ENCODE measurements at places on chromosomes 6 and 20.

DNA sequence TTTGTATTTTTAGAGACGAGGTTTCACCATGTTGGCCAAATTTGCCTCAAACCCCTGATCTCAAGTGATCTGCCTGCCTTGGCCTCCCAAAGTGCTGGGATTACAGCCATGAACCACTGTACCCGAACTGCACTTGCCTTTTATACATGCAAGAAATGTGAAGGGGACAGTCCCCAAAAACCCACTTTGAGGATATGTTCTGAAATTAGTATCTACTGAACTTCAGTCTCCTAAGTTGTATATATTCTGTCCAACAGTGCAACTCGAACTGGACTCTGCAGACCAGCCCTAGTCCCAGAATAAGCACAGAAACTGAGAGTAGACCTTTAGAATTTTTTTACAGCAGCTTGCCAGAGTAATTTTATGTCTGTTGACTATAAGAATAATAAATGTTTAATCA is 28.5 kb downstream of the BACH2 start:
- no peak for DNase-seq

- no peak for DNase-seq
Observed at GRCh38 chr6:140354296-140354695, 979.8 kb upstream of the CITED2 start.

DNA sequence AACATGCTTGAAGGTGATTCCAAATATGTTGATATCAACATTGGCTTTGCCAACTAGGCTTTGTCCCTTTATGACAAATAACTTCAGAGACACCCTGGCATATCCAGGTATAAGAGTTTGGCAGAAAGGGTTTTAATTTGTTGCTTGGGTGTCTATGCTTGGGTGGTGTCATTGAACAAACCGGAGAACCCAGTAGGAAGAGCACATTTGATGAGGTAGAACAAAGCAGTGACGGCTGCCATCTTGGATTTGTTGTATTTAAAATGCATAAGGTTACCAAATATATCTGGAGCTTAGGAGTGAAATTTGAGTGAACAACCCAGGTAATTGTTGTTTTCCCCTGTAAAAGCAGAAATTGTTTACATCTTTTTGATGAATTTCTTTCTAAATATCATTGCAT is 503.7 kb upstream of the JARID2 start:
- DNase-seq, result no peak

- DNase-seq, result no peak
Observed at GRCh38 chr6:11258260-11259237, 26.1 kb upstream of the NEDD9 start.

GRCh38 chr6:44028789-44029310 is 98.4 kb downstream of the MRPL14 start:
- no peak for DNase-seq

DNA sequence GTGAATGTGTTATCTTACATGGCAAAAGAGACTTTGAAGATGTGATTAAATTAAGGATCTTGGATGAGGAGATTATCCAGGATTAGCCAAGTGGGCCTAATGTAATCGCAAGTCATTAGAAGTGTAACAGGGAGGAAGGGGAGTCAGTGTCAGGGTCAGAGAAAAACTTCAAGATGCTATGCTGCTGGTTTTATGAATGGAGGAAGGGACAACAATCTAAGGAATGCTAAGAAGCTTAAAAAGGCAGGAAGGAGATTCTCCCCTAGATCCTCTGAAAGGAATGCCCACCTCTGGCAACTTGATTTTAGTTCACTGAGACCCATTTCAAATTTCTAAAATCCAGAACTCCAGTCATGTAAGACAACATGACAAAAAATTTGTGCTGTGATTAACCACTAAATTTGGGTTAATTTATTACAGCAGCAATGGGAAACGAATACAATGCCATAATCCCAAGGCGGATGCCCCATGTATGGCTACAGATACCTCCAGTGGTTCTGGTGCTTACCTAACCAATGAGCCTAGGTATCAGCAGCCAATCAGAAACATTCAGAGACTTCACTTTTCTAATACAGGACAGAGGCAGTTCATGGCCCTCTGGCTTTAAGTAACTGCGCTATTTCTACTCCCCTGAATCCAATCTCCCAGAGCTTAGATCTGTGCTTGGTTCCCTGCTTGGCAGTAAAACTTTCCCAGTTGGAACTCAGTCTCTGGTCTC is 3.6 kb upstream of the TAAR8 start:
- no peak for DNase-seq

DNA sequence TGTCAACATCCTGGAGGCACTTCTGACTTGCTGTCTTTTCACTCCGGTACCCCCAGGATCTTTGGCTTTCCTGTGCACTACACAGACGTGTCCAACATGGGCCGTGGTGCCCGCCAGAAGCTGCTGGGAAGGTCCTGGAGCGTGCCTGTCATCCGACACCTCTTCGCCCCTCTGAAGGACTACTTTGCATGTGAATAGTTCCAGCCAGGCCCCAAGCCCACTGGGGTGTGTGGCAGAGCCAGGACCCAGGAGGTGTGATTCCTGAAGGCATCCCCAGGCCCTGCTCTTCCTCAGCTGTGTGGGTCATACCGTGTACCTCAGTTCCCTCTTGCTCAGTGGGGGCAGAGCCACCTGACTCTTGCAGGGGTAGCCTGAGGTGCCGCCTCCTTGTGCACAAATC is 12.0 kb upstream of the MAPRE1 start:
- DNase-seq, result no peak

GRCh38 chr20:22815603-22816315 is 219.4 kb upstream of the SSTR4 start:
- no peak for DNase-seq

DNA sequence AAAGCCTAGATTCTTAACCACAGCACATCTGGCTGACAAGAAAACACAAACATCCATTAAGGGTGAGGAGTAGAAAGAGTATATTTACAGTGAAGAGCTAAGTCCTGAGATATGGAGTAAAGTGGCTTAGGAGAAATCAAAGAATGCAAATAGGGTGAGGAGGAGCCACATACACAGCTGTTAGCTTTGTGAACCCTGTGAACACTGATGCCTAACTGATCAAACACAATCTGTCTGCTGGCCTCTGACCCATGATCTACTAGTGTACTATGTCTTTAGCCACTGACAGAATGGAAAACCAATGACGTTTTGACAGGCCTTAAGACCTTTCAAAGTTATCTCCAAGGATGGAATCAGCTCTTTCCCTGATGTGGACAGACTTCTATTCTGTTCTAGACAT is 75.2 kb downstream of the ZHX3 start:
- DNase-seq, result no peak

- DNase-seq, result no peak
Observed at GRCh38 chr6:83221889-83222479, 28.8 kb downstream of the RWDD2A start.

DNA sequence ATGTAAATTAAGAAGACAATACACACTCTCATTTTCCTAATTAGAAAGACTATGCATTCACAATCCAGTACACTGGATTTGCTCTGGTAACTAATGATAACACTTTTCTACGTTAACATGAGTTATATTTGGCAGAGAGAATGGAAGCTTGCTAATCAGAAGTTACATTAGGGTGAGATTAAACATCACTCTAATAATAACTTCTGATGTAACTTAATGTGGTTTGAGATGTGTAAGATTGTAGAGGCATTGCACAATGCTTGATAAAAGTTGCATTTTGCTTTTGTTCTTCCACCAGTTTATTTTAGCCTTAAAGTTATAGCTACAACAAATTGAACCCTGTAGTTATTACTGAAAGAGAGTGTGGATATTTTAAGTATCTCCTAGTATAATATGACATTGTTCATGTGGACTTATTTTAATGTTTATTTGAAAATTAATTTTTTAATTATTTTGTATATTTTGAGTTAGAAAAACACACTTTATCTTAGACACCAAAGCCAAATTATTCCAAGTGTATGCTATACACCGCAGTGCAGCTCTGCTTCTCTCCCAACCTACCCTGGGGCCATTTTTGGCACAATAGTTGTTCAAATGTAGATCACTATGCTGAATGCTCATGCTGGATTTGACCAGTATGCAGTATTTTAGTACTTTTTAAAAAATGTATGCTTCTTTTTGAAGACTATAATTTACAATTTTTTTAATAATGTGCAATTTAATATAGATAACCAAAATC is 143.2 kb downstream of the SLC16A10 start:
- no peak for DNase-seq

- no peak for DNase-seq
Observed at GRCh38 chr6:15672291-15672690, 9.5 kb upstream of the DTNBP1 start.

- no peak for DNase-seq
Observed at GRCh38 chr20:17635332-17636244, 46.5 kb downstream of the RRBP1 start.

DNA sequence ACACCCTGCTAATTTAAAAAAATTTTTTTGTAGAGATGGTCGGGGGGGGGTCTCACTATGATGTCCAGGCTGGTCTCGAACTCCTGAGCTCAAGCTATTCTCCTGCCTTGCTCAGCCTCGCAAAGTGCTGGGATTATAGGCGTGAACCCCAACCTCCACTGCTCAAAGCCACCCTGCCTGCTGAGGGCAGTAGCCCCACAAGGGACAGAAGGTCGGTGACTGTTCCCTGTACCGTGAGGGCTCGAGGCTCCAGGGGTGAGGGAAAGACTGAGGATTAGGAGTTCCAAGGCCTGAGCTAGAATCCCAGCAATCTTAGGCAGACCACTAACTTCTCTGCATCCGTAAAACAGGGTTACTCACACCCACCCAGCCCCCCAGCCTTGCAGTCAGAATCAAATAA is 51.1 kb downstream of the CPNE5 start:
- DNase-seq, result no peak

DNA sequence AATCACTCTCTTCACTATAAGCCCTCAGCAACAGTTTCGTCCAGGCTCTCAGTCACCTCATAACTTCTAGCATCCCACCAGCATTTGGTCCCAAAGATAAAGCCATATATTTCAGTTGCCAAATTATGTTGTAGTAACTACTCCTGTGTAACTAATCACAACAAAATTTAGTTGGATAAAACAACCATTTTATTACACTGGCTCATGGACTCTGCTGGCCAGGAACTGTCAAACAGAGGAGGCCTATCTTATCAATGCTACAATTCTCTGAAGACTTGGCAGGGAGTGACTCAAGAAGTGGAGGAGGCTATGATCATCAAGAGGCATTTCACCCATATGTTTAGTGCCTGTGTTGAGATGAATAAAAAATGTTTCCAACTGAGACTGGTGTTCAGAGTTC is 1082.3 kb upstream of the GJE1 start:
- DNase-seq, result no peak

DNA sequence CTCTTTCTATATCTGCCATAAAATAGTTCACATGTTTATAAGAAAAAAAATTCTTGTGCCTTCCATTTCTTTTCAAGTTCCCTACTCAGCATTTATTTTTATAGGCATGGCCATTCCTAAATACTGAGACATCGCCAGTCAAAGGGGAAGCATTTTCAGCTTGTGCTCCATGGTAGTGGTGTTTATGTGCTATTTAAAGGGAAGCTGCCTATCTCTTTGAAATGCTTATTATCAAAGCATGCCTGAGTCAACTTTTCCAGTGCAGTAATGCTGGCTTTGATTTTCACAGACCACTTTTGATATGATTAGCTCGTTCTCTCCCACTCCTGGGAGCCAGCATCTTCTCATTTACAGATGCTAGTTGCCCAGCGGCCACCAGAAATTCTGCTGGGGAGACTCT is 124.1 kb upstream of the RIN2 start:
- no peak for DNase-seq

DNA sequence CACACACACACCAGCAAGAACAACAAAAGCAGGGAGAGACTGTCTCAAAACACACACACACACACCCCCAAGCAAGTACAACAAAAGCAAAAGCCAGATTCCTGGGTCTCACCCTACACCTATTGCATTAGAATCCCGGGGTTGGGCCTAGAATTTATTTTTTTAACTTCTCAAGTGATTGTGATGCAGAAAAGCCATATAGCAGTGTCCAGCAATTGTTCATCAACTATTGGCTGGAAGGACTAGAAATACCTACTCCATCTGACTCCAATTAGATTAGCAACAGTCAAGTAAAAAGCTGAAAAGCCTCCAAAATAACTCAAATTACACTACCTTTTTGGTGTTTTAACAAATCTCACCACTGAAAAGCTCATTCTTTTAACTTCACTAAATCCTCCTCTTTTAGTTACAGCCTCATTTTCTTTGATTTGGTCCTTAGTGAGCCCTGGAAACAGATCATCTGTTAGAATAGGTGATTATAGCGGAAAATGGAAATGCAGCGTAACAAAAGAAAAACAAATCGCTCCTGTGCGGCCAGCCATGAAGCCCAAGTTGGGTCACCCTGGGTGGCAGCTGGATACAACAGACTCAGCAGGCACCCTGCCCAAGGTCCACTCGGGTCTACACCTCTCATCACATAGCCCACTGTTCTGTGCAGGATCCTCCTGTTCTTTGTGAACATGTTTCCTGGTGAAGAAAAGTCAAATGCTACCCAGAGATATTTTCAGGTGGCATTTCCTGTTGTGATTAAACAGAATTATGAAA is 38.7 kb downstream of the STAU1 start:
- no peak for DNase-seq

DNA sequence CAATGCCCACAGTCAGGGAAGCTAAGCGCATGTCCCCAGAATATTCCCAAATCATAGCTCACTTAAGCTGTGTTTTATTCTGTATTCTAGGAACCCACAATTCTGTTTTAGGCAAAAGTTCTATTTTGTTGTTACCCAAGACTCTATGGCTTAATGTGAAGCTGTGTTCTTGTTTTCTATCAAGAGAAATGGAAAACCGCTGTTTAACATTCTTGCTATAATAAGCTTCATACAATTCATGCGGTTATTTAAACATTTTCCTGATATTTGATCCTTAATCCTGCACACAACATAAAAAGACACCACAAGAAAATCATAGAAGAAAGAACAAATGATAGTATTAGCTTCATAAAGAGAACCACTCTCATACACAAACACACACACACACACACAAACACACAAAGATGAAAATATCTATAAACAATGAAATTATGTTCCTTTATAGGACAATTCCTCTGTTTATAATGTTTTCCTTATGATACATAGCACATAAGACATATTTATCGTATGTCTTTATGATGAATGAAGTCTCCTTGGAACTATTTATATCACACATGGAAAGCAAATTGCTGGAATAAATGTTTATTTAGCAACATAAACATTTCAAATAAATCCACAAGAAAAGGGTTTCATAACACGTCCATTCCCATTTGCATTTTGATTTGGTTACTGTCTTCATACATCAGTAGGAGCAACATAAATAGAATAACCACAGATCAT is 16.4 kb upstream of the COL21A1 start:
- DNase-seq, result no peak

GRCh38 chr6:67200626-67201403 is 1434.3 kb upstream of the ADGRB3 start:
- DNase-seq, result no peak

GRCh38 chr6:19438566-19439353 is 398.4 kb upstream of the ID4 start:
- DNase-seq, result no peak
